ENCODE measurements at places on chromosomes 11 and 22. TPM values are rescaled to one million over a fixed set of nuclear protein-coding genes. Genes with fewer than 3 reads are reported as not detected.

- no peak overlapping the region for H3K4me3 ChIP-seq
- H3K4me1 ChIP-seq, result peaks cover 4% of the 10 kb centered on the region
- no peak overlapping the region for H3K27ac ChIP-seq
- H3K36me3 ChIP-seq, result no peaks in the 10 kb centered on the region
- no peaks in the 10 kb centered on the region for H3K27me3 ChIP-seq
- no peak for DNase-seq
Observed at GRCh38 chr11:75949023-75949672, 134.1 kb downstream of the UVRAG start.

The C11orf65 gene
- total RNA-seq, result 0.66 TPM

The TEF gene
- total RNA-seq, result 7.9 TPM

The OR2AG2 gene
- total RNA-seq, result not detected

The NXPE2 gene
- not detected for total RNA-seq

DNA sequence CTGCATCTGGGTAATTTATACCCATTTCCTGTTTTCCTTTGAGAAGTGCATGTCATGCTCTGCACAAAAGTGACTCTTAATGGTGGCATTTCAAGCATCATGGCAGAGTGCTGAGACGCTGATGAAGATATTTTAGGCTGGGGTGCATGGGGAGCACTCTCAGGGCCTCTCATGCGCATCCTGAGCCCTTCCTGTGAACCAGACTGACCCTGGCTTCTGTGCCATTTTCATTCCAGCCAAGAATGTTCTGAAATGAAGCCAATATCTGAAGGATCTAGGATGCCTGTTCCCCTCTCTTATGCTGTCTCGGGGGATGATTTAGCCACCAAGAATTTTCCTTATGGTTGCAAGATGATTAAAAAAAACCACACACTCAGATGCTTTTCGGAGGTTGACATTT, 61.5 kb downstream of the MIAT start:
- no peak overlapping the region for H3K4me3 ChIP-seq
- no peak overlapping the region for H3K27ac ChIP-seq
- H3K36me3 ChIP-seq, result peaks cover 13% of the 10 kb centered on the region
- no peak for DNase-seq
- no peaks in the 10 kb centered on the region for H3K27me3 ChIP-seq

The BCO2 gene
- 0.24 TPM for total RNA-seq

The NEFH gene
- 1.3 TPM for total RNA-seq

GRCh38 chr11:73393479-73394415, 17.5 kb downstream of the RELT start:
- no peak overlapping the region for H3K4me3 ChIP-seq
- H3K27me3 ChIP-seq, result no peaks in the 10 kb centered on the region
- no peak overlapping the region for H3K27ac ChIP-seq
- H3K4me1 ChIP-seq, result no peaks in the 10 kb centered on the region
- H3K36me3 ChIP-seq, result no peaks in the 10 kb centered on the region

DNA sequence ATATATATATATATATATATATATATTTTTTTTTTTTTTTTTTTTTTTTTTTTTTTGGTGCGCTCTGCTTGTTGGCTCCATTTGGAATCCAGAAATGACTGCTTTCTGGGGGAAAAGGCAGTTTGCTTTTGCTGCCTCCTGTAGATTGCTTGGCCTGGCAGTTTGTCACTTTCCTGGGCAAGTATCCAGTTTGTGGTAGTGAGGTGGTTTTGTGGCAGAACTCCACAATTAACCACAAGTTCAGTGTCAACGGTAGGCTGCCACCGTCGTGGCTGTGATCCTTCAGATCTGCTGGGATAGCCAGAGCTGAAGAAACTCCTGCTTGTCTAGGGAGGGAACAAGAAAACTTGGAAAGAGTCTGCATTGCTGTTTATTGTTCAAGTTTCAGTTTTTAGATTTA, 5.0 kb upstream of the PDE3B start:
- no peak for DNase-seq
- H3K4me1 ChIP-seq, result no peaks in the 10 kb centered on the region
- H3K27ac ChIP-seq, result no peak overlapping the region
- peaks cover 15% of the 10 kb centered on the region for H3K27me3 ChIP-seq
- H3K36me3 ChIP-seq, result no peaks in the 10 kb centered on the region

- no peak overlapping the region for H3K4me3 ChIP-seq
- no peak for DNase-seq
- H3K4me1 ChIP-seq, result no peaks in the 10 kb centered on the region
- H3K27me3 ChIP-seq, result no peaks in the 10 kb centered on the region
- H3K27ac ChIP-seq, result no peak overlapping the region
Observed at GRCh38 chr11:38594895-38595294, 1996.9 kb upstream of the RAG2 start.

The MS4A6A gene
- not detected for total RNA-seq

- H3K27ac ChIP-seq, result no peak overlapping the region
- H3K27me3 ChIP-seq, result no peaks in the 10 kb centered on the region
- DNase-seq, result peak; percentile 38
- H3K4me1 ChIP-seq, result peaks cover 21% of the 10 kb centered on the region
- no peak overlapping the region for H3K4me3 ChIP-seq
Observed at GRCh38 chr11:8789864-8790263, 107.3 kb downstream of the RPL27A start.

- peaks cover 87% of the 10 kb centered on the region for H3K36me3 ChIP-seq
- H3K4me1 ChIP-seq, result no peaks in the 10 kb centered on the region
- no peak overlapping the region for H3K4me3 ChIP-seq
- DNase-seq, result no peak
- H3K27ac ChIP-seq, result no peak overlapping the region
- H3K27me3 ChIP-seq, result no peaks in the 10 kb centered on the region
Observed at GRCh38 chr11:65280646-65281045, 18.9 kb downstream of the POLA2 start.

The RBM7 gene
- total RNA-seq, result 46.8 TPM

- H3K27me3 ChIP-seq, result no peaks in the 10 kb centered on the region
- no peak for DNase-seq
- H3K4me1 ChIP-seq, result no peaks in the 10 kb centered on the region
Observed at GRCh38 chr11:59574467-59574866, 41.1 kb downstream of the OSBP start.

The USP2 gene
- total RNA-seq, result 17.8 TPM
